ENCODE measurements at places on chromosomes 1 and 21. TPM values are rescaled to one million over a fixed set of nuclear protein-coding genes. Genes with fewer than 3 reads are reported as not detected.

Gene UBE2U
- not detected for total RNA-seq

Gene ZNF281
- 20.7 TPM for total RNA-seq

DNA sequence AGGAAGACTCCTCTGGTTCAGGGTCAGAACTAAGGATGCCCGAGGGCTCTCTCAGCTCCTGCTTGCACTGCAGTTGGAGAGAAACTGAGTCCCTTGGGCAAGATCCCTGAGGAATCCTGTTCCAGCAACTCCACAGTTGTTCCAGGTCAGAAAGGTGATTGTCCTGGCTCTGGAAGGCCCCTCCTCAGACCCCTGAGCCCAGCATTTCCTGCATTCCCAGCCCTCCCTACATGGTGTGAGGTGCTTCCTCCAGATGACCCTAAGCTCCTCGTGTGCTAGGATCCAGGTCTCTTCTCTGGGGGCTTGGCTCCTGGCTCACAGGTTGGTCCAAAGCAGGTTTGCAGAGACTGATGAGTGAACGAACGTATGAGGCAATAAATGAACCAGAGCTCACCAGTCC lies 11.5 kb downstream of the LDLRAD1 start:
- no peaks in the 10 kb centered on the region for H3K36me3 ChIP-seq
- H3K27ac ChIP-seq: no peak overlapping the region
- H3K4me3 ChIP-seq: no peak overlapping the region
- DNase-seq: no peak
- no peaks in the 10 kb centered on the region for H3K27me3 ChIP-seq

- no peak overlapping the region for H3K4me3 ChIP-seq
- peaks cover 5% of the 10 kb centered on the region for H3K4me1 ChIP-seq
- no peaks in the 10 kb centered on the region for H3K27me3 ChIP-seq
- no peak overlapping the region for H3K27ac ChIP-seq
- DNase-seq: no peak
These were observed 32.8 kb upstream of the EPS15 start for GRCh38 chr1:51551848-51552296.

DNA sequence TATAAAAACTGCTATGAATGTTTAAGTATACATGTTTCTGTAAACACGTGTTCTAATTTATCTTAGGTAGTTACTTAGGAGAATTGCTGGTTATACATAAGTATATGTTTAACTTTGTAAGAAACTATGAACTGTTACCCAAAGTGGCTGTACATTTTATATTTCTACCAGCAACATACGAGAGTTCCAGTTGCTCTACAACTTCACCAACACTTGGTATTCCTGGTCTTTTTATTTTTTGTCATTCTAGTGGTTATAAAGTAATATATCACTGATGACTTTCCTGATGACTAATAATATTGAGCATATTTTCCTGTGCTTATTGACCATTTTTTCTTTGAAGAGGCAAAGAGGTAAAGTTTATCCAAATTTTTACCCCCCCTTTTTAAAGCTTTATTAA lies 76.0 kb downstream of the KIAA0319L start:
- no peak overlapping the region for H3K4me3 ChIP-seq
- no peak overlapping the region for H3K27ac ChIP-seq
- no peak for DNase-seq
- H3K36me3 ChIP-seq: peaks cover 11% of the 10 kb centered on the region
- no peaks in the 10 kb centered on the region for H3K27me3 ChIP-seq

DNA sequence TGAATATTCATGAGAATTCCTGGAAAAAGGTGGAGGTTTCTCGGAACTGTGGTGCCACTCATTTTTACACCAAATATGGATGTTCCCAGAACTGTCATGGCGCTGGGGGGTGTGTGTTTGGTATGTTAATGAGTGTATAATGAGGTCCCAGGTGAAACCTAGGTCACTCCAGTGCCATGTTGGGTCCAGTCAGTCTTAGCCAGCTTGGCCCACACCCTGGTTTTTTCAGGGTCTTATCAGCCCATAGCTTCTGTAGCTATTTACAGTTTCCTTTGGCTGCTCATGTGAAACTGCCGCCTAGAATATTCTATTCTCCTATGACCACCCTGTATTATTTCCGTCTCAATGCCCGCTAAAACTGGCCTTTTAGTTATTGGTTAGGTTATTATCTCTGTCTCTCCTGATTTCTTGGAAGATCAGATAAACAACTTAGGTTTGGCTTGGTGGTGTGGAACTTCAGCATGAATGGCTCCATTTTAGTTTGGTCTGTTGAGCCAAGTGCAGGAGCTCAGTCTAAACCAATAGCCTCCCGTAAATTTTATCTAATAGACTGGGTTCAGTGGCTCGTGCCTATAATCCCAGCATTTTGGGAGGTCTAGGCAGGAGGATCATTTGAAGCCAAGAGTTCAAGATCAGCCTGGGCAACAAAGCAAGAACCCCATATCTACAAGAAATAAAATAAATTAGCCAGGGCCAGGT lies 42.1 kb upstream of the EDARADD start:
- H3K27ac ChIP-seq: no peak overlapping the region
- no peak overlapping the region for H3K4me3 ChIP-seq
- H3K4me1 ChIP-seq: no peaks in the 10 kb centered on the region
- no peaks in the 10 kb centered on the region for H3K36me3 ChIP-seq

DNA sequence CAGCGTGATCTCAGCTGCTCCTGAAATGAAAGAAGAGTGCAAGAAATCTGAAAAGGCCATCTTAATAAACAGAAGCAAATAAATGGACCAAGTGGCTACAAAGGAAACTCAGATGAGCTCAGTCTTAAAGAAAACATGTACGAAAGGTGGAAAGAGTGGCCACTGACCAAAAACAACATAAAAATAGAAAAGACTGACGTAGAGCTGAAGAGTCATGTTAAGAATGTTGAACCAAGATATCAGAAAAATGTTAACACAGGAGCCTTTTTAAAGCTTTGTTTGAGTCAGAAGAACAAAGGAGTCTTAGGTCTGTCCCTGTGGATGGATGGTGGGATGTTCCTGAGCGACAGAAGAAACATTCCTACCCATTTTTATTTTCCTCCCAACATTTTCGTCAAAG lies 30.8 kb upstream of the ZNF648 start:
- DNase-seq: no peak
- no peak overlapping the region for H3K27ac ChIP-seq
- H3K27me3 ChIP-seq: peaks cover 5% of the 10 kb centered on the region
- H3K4me3 ChIP-seq: no peak overlapping the region

- no peak overlapping the region for H3K27ac ChIP-seq
- DNase-seq: no peak
- H3K4me3 ChIP-seq: no peak overlapping the region
- peaks cover 11% of the 10 kb centered on the region for H3K4me1 ChIP-seq
These were observed 179.1 kb downstream of the PSMG1 start for GRCh38 chr21:39003982-39004633.

- no peaks in the 10 kb centered on the region for H3K4me1 ChIP-seq
- no peaks in the 10 kb centered on the region for H3K27me3 ChIP-seq
- no peak overlapping the region for H3K27ac ChIP-seq
These were observed 1240.7 kb downstream of the BRINP3 start for GRCh38 chr1:189237008-189237407.

- peaks cover 5% of the 10 kb centered on the region for H3K36me3 ChIP-seq
- H3K4me3 ChIP-seq: no peak overlapping the region
- peaks cover 59% of the 10 kb centered on the region for H3K4me1 ChIP-seq
- no peaks in the 10 kb centered on the region for H3K27me3 ChIP-seq
- H3K27ac ChIP-seq: peak overlapping the region; percentile 98
These were observed 1.9 kb downstream of the BTBD19 start for GRCh38 chr1:44810101-44810761.

DNA sequence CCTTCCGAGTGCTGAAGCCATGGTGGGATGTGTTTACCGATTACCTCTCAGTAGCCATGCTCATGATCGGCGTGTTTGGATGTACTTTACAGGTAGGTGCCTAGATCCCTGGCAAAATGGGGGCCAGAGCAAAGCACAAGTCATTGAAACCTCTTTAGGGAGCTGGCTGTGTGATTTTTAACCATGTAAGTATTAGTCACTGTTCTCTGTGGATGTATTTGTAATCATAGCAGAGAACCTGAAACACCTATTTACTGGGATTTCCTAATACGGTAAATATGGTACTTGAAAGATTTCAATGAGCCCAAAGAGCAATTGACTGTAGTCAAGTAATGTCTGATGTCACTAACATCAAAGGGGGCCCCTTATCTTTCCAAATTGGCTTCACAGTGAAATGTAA lies 53.6 kb downstream of the LRRC8C start:
- H3K4me1 ChIP-seq: peaks cover 13% of the 10 kb centered on the region
- no peak overlapping the region for H3K27ac ChIP-seq
- H3K27me3 ChIP-seq: no peaks in the 10 kb centered on the region
- H3K4me3 ChIP-seq: no peak overlapping the region
- no peak for DNase-seq

DNA sequence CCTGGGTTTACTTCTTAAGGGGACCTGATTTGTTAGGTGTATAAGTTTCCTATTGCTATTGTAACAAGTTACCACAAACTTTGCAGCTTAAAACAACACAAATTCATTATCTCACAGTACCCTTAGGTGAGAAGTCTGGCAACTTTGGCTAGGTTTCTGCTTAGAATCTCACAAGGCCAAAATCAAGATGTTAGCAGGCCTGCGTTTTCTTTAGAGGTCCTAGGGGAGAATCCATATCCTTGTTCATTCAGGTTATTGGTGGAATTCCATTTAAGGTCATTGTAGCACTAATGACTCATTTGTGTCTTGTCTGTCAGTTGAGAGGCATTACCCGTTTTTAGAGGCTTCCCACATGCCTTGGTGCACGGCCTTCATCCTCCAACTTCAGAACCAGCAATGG lies 8.2 kb upstream of the SH2D1B start:
- H3K27ac ChIP-seq: no peak overlapping the region
- H3K27me3 ChIP-seq: peaks cover 17% of the 10 kb centered on the region
- H3K4me3 ChIP-seq: no peak overlapping the region
- no peak for DNase-seq
- H3K36me3 ChIP-seq: no peaks in the 10 kb centered on the region
- H3K4me1 ChIP-seq: no peaks in the 10 kb centered on the region

- no peak overlapping the region for H3K27ac ChIP-seq
- H3K27me3 ChIP-seq: no peaks in the 10 kb centered on the region
- no peak overlapping the region for H3K4me3 ChIP-seq
- DNase-seq: no peak
- H3K4me1 ChIP-seq: peaks cover 36% of the 10 kb centered on the region
These were observed 47.6 kb downstream of the KIAA0319L start for GRCh38 chr1:35509558-35509957.

DNA sequence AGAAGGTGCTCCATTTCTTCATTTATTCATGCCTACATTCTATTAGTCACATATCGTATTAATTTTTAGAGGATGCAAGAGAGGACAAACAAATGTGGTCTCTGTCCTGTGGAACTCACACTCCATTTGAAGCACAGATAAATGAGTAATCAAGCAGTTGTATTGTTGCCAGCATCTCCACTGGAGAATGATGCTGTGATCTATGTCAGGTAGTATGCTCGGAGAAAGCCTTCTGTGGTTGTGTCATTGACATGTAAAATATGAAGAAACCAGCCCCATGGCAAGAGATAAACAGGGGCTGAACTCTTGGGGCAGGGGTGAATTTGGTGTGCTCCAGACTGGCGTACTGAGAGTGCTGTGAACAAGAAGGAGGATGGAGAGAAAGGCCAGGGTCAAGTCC lies 101.2 kb downstream of the FASLG start:
- no peaks in the 10 kb centered on the region for H3K27me3 ChIP-seq
- no peak for DNase-seq
- no peaks in the 10 kb centered on the region for H3K4me1 ChIP-seq
- no peaks in the 10 kb centered on the region for H3K36me3 ChIP-seq
- no peak overlapping the region for H3K4me3 ChIP-seq

DNA sequence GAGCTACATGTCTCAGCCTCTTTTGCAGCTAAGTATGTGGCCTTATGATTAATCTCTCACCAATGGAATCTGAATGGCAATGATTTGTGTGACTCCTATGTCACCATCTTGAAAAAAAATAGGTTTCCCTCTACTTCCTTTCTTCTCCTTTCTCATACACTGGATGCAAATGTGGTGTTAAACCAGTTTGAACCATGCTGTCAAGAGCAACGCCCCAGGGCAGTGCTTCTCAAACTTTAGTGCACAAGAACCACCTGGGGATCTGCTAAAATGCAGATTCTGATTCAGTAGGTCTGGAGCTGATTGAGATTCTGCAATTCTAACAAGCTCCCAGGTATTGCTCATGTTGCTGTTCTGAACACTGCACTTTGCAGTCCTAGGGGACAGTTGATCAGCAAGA lies 44.7 kb upstream of the ZNF644 start:
- H3K27ac ChIP-seq: no peak overlapping the region
- no peaks in the 10 kb centered on the region for H3K4me1 ChIP-seq
- no peaks in the 10 kb centered on the region for H3K27me3 ChIP-seq
- H3K36me3 ChIP-seq: no peaks in the 10 kb centered on the region
- H3K4me3 ChIP-seq: no peak overlapping the region
- no peak for DNase-seq

DNA sequence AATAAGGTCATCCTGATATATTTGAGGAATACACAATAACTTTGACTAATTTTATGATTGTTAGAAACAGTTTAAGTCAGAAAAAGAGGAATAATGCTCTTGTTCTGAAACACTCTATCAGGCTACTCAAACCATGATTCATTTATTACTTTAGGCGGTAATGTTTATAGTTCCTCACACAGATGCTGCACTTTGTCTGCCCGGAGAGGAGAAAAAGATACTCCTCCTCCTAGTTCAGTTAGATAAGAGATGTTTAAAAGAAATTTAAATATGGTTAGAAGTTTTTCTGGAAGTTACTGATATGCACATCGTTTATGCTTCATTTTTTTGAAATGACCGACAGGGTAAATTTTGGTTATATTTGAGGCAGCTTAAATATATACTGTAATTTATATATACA lies 103.0 kb downstream of the ZMYM4 start:
- H3K27me3 ChIP-seq: no peaks in the 10 kb centered on the region
- no peaks in the 10 kb centered on the region for H3K36me3 ChIP-seq
- no peak overlapping the region for H3K27ac ChIP-seq
- no peaks in the 10 kb centered on the region for H3K4me1 ChIP-seq
- DNase-seq: no peak
